ENCODE measurements at places on chromosomes 3 and 15.

GRCh38 chr15:69825941-69826818 is 271.5 kb downstream of the TLE3 start:
- DNase-seq: no peak

DNA sequence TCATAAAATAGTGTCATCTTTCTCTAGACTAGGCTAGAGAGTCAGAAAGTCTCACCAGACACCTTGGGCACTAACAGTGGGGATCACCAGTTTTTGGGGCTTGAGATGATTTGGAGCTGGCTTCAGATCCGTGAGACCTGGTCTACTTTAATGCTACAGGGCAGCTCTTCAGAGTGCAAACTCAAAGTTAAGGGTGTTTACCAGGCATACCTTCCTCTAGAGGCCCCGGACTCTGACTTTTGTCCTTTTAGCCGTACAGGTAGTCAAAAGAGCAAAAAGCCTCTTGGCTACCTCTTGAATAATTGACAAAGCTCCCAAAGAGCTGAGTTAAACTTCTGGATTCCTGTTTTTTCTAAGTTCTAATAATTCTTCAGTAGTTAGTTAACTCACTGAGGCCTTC is 41.4 kb upstream of the CCR4 start:
- no peak for DNase-seq

DNA sequence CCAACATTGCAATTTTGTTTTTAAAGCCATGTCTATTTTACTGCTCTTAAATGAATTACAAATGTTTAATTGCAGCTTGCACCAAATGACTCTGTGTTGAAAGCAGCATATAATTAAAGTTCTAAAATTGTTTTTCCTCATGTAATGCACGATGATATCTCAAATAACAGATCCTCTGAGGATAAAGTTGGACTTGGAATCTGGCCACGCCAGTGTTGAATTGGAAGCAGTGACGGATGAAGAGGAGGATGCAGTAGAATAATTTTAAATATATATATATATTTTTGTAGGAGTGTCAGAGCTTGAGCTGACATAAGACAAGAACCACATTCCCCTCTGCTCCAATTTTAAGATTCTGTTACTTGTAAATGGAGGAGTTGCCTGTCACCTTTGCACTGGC is 406.6 kb upstream of the DPPA4 start:
- DNase-seq: no peak

- no peak for DNase-seq
These were observed 12.6 kb downstream of the IFT57 start for GRCh38 chr3:108209579-108209978.

DNA sequence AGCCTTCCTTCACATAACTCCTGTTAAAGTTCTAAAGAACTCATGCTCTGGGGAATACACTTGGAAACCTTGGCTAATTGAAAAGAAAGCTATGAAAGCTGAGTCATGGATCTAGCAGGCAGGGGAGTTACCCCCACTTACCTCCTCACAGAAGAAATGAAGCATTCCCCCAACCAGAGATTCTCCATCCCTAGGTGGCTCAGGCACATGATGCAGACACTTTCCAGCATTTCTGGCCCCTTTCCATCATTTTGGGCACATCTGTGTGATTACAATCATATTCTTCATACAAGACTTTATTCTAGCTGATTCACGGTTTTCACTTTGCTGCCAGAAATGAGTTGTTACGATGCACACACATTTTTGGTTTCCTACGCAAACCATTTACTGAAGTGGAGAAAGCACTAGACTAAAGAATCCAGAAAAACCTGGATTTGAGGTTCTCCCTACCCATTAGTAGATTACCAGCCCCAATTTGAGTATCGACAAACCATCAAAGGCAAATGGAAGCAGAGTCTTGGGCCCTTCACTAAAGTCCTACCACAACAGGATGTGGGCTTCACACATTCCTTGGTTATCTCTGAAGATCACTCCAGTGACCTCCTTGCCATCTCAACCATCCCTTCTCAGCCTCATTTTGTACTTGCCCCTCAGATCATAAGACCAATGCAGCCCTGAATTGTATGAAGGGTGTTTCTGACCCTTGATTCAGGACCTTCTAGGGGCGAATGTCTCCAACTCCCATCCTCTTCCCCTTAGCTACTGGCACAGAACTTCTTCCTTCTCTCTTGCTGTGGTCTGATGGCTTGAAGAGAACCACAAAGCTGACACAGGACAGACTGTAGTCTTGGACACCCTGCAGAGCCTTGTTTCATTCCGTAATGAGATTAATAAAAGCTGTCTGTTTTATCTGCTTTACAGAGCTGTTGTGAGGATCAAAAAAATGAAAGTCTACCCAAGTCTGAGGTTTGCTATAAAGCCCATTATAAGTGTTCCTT is 42.5 kb upstream of the SNRK start:
- DNase-seq: no peak

GRCh38 chr3:116265320-116265695 is 180.0 kb downstream of the LSAMP start:
- no peak for DNase-seq

- no peak for DNase-seq
These were observed 108.8 kb upstream of the CCDC54 start for GRCh38 chr3:107268469-107268868.

DNA sequence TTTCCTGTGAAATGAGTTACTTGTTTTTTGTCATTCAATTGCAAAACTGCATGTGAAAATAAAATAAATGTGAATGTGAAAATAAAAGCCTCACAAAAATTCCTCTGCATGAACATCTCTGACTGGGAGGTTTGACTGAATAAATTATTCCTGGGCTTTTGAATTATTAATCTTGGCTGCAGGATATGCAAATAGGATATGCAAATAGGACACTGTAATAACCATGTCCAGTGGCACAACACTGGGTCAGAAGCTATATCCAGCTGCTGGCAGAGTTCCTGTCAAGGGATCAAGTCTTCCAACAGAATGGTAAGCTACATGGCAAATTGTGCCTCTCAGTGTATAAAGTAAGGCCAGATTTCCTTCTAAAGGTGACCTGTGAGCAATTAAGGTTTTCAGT is at the start of gene SUCNR1:
SUCNR1 (plus strand) TSS at position 246 of the 400 bp plus-strand sequence. CDS start 6,250 bp downstream, outside the sequence.
- DNase-seq: no peak

DNA sequence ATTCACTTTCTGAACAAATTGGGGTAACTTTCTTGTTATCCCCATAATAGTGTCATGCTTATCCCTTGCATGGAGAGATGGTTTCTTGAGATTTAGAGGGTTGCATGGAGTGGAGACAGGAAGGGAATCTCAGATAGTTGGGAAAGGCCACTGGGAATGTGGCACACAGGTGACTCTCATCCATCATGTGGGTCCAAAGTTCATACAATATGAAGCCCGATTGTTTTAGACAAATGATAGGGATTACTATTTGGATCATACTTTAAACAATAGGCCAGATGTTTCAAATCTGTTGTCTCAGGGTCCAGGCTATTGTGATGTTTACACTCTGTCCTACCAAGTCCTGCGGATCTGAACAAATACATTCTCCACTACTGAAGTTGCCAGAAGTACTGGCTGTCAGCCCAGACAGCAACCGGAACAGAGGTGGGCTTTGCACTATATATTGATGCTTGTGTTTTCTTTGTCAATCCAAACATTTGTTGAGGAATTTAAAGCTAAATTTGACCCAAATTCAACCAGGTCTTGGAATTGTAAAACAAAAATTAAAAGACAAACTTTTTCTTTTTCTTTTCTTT is 39.2 kb upstream of the NMNAT3 start:
- DNase-seq: no peak

DNA sequence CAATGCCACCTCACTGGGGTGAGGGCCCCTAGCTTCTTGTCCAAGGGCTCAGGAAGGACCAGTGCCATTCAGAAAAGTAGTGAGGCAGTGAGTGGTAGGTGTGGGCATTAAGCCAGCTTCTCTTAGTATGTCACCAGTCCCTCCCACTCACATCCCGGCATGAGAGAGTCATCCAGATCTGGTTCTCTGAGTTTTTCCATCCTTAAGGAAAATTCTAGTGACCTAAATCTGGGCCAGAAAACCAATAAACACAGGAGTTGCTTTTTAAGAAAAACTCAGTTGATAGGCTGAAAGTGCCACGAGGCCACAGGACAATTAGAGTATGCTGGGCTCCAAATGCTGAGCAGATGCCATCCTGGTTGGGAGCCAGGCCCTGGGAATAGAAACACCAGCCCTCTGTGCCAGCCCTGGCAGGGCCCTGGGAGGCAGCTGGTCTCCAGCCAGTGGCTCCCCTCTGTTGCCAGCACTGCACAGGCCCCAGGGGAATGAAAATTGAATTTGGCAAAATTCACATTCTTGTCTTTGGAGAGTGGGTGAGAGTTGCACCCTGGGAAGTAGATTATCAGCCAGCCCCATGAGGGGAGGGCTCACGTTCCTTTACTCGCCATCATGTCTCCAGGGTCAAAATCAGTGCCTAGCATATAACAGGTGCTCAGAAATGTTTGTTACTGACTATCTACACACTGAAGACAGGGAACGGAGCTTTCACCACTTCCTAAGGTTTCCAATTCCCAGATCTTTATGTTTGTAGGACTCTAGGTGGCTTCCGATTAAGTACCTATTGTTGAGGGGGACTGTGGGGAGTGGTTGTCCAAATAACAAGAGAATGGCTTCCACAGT is 52.8 kb downstream of the FAM43A start:
- DNase-seq: no peak

- no peak for DNase-seq
These were observed 4.6 kb downstream of the ANXA2 start for GRCh38 chr15:60392986-60393790.

DNA sequence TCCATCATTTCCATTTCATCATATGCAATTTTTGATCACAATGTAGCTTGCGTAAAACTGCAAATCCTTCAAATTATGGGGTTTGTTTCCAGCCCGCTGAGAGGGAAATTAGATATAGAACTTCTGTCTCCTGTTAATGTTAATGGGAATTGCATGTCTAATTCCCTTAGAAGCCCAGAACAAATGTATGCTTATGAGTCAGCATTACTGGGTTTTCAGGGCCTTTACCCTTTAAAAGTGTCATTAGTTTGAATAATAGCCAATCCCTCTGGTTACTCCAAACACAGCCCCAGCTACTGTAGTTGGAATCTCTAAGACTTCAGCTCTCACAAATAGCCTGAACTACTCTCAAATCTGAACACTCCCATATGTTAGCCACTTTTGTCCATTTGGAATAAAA is 439.4 kb downstream of the C3orf38 start:
- DNase-seq: no peak

GRCh38 chr3:31670136-31670535 is 137.4 kb downstream of the STT3B start:
- no peak for DNase-seq

- DNase-seq: no peak
These were observed 166.1 kb downstream of the SSR3 start for GRCh38 chr3:156388497-156389448.

DNA sequence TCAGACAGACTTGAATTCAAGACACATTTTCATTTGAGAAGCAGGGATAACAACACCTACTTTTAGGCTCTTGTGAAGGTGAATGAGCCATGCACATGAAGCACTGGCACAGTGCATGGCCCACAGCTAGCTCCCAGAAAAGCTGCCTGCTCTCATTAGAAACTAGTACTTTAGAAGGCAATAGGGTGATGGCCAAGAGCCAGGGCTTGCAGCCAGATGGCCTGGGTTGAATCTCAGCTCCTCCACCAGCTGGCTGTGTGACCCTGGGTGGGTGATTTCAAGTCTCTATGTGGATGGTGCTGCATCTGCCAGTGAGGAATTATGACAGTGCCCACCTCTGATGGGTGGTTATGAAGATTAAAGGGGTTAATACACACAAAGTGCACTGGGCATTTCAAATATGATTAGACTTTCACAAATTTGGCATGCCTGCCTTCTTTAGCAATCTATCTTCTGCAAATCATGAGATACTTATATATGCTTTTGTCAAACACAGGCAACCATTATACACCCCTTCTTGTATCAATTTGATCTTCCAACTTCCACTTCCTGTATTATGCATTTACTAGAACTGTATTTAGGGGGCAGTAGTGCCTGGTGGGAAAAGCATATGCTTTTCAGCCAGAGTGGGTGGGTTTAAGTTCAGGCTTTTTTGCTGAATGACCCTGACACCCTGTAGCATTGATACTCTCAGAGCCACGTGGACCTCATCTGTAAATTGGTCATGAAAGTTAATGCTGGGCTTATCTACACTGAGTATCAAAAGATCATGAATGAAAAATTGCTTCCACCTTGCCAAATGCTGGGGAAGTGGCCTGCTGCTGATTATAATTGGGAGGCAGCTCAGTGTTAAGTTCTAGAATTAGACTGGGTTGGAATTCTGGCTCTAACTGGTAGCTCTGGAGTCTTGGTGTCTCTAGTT is 34.7 kb upstream of the RBP1 start:
- DNase-seq: no peak
